Activated CD4-positive, alpha-beta T cell treated with anti-CD3 and anti-CD28 coated beads, Interleukin-2, amount 50 U/mL, for 4 hours (primary cell): ENCODE measurements at places on chromosomes 13 and 19.

- no peak for DNase-seq
Observed at GRCh38 chr19:56660381-56661107, 11.0 kb downstream of the ZNF835 start.

DNA sequence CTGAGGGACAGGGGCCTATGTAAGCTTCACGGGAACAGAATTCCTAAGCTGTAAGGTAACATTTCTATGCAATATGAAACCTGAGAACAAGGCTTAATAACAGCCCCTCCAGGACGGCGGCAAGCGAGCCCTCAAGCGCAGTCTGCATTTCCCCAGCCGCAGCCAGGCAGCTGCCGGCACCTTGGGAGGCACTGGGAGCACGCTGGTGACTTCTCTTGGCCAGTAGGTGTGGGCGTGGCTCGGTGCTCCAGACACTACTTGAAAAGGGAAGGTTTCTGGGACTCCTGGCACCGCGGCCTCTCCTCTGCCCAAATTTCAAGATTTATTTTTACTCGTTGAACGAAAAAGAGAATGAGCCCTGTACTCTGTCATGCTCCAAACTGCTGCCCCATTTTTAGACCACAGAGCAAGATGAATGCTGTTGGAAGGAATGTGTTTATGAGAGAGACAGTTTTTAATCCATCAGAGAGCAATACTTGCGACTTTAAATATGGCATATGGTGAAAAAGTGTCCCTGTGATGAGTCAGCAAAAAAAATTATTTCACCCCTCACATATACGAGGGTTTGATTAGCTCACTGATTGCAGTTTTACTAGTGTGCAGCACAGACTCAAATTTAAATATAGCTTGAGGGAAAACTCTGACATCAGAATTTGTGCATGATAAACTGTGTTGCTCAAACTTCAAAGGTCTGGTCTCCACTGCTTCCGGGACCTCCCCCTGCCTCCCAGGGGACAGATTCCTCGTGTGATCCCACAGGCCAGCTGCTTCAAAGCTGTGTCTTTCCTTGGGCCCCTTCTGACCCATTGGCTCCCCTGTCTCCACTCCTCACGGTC lies 81.2 kb downstream of the COL4A2 start:
- DNase-seq, result no peak

GRCh38 chr13:76954538-76954937 lies 6.2 kb downstream of the ACOD1 start:
- DNase-seq, result no peak

- DNase-seq, result no peak
Observed at GRCh38 chr19:55492362-55492944, 4.2 kb downstream of the SSC5D start.

DNA sequence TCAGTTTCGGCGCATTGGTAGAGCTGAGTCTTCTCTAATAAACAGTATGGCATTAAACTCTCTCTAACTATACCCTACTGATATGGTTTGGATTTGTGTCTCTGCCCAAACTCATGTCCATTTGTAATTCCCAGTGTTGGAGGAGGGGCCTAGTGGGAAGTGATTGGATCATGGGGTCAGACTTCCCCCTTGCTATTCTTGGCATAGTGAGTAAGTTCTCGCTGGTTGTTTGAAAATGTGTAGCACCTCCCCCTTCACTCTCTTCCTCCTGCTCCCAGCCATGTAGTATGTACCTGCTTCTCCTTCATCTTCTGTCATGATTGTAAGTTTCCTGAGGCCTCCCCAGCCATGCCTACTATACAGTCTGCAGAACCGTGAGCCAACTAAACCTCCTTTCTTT lies 682.7 kb upstream of the ARGLU1 start:
- no peak for DNase-seq

DNA sequence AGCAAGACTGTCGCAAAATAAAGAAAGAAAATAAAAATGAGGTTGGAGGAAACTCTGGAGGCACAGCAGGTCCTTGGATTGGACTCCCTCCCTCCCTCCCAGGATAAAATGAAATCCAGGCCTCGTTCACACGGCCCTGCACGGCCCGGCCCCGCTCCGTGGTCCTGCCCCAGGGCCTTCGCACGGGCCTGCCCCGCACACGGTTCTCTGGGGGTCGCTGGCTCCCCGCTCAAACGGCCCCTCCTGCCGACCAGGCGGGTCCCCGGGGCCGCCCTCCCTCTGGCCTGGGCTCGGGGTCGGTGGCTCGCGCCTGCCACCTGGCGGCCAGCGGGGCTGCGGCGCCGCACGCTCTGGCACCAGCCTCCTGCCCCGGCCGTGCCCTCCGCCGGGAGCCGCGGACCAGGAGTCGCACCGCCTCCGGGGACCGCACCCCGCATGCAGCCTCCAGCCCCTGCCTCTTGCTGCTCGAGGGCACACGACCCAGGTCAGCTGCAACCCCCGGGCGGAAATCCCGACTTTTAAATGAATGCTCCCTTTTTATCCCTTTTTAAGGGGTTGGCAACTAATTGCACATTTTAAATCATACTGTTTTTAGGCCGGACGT lies 1.5 kb upstream of the WDR18 start:
- DNase-seq, result peak; percentile 60

- DNase-seq, result no peak
Observed at GRCh38 chr19:30136611-30137195, 194.7 kb downstream of the URI1 start.

DNA sequence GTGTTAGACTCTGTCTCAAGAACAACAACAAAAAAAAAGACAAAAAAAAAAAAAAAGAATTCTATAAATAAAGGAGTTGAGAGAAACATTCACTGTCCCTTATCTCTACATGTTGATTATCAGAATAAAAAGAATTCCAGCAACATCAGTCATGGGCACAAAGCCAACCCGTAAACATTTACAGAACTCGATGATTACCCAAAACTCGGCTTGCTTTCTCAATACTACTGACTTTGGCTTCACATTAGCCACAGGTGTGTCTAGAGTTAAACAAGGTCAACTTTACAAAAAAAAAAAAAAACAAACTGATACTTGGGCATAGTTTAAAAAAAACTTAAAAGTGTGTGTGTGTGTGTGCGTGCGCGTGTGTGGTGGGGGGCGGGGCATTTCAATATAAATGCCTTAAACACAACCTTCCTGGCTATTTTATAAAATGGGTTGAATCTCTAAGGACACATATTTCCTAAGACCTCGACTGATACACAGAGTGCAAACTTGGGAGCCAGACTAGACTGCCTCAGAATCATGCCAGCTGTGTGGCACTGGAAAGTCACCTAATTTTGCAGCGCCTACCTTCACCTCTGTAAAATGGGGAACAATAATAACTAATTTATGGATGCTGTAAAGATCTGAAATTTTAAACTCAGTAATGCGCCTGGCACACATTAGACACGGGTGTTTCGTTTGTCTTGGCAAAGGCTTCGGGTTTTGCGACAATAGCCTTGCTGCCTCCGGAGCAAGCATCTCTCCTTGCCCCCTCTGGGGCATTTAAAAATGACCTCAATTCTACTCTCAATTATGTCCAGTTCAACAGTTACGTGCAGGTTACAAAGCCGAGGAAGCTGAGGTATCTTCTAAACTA lies 922 bp downstream of the EBPL start:
- no peak for DNase-seq

- no peak for DNase-seq
Observed at GRCh38 chr13:78832461-78832860, 173.5 kb upstream of the OBI1 start.

GRCh38 chr13:83845106-83845505 lies 37.2 kb downstream of the SLITRK1 start:
- DNase-seq, result no peak
